ENCODE measurements at places on chromosomes 16 and 17.

DNA sequence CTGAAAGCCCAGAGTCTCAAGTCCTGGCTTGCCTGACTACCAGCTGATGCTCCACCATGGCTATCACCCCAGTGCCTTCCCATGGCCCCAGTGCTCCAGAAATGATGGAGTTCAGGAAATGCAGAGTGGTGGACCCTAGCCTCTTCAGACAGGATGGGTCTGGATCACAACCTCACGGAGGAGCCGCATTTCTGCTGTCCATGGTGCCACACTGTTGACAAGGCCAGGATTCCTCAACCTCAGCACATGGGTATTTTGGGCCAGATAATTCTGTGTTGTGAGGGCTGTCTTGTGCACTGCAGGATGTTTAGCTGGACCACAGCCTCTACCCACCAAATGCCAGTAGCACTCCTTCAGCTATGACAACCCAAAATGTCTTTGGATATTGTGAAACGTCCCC, 6.7 kb upstream of the CRHR1 start:
- DNase-seq, result no peak

- no peak for DNase-seq
Observed at GRCh38 chr17:55124730-55125360, 139.9 kb upstream of the HLF start.

DNA sequence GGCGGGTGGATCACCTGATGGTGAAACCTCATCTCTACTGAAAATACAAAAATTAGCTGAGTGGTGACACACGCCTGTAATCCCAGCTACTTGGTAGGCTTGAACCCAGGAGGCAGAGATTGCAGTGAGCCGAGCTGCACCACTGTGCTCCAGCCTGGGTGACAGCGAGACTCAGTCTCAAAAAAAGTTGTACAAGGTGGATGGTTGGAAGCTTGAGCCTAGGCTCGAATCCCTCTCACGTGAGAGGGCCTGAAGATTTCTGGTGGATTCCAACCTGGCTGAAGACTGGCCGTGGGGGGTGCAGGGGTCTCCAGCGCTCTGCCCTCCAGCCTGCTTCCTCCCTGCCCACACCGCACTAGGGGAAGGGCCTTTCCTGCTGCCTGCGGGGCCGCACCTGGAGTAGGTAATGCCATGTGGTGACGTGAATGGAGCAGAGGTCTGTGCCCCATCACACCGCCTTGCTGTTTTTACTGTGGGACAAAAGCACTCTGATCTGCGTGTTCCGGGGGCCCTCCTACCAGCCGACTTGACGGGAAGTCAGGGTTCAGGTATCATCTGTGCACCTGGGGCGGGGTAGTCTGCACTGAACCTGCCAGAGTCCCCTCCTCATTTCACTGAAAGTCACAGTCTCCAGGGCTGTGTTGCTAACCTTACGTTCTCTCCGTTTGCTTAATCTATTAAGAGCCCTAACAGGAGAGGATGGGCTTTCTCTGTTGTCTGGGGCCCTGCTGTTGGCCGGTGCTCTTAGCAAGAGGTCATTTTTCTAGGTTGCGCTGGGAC, 4.2 kb downstream of the RPL13 start:
- DNase-seq, result no peak

DNA sequence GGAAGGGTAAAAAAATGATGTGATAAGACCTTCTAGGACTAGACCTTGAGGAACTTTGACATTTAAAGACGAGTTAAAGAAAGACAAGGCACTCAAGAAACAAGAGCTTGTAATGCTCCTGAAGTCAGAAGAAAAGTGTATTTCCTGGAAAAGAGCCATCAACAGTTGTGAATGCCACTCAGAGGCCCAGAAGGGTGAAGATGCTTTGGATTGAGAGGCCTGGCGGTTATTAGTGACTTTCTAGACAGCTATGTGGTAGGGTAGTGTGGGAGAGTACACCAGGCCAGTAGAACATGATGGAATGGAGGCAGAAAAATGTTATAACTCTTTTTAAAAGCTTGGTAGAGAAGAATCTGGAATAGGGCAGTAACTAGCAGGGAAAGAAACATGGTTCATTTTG, 34.1 kb upstream of the ANKFN1 start:
- no peak for DNase-seq

- DNase-seq, result no peak
Observed at GRCh38 chr17:77854759-77855745, 103.5 kb upstream of the TNRC6C start.

DNA sequence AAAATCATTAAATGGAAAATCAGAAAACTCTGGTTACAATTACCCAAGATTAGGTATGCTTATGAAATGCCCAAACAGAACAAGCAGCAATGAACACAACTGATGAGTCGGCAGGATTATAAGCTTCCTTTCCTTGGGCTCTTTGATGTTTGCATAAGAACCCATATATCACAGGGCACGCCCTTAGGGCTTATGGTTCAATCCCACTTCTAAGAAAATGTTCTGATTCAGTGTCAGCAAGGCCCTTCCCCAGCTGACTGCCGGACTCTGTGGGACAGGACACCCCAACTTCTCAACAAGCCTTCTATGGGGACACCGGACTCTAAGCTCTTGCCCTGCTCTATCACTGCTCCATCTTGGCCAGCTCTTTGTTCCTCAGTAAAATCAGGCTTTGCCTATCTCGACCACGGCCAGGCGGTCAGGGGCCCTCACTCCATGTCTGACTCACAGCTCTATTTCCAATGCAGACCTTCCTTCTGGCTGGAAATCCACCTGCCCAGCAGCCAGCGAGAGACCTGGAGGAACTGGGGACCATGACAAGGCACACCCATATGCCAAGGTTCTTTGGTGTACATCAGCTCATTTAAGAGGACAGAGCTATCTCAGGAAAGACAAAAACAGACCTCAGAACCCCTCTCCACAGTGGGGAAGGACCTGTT, 26.8 kb downstream of the LITAFD start:
- DNase-seq, result no peak

DNA sequence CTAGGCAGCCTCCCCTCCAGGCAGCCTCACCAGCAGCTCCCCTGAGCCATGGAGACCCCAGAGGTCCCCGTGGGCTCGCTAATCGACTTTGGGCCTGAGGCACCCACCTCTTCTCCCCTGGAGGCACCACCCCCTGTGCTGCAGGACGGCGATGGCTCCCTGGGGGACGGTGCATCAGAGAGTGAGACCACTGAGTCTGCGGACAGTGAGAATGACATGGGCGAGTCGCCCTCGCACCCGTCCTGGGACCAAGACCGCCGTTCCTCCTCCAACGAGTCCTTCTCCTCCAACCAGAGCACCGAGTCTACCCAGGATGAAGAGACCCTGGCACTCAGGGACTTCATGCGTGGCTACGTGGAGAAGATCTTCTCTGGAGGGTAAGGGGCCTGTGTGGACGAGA, 39.4 kb downstream of the KIAA0513 start:
- DNase-seq, result no peak

DNA sequence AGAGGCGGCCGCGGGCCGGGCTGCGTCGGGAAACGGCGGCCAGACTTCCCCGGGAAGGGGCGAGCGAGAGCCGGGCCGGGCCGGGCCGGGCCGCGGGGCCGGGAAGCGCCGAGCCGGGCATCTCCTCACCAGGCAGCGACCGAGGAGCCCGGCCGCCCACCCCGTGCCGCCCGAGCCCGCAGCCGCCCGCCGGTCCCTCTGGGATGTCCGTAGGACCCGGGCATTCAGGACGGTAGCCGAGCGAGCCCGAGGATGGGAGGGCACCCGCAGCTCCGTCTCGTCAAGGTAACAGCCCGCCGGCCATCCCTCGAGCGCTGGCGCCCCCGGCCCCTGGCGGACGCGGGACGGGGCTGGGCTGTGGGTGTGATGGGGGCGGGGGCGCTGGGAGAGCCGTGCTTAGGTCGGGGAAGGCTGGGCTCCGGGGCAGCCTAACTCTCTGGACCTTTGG, at the start of gene CRHR1:
Gene CRHR1, plus strand, starts transcription at position 28 of the 448 bp plus-strand sequence. Its CDS starts 225 bp downstream, at position 253.
- no peak for DNase-seq

- DNase-seq, result peak; percentile 88
Observed at GRCh38 chr16:65117811-65118448, 3.9 kb downstream of the CDH11 start.

DNA sequence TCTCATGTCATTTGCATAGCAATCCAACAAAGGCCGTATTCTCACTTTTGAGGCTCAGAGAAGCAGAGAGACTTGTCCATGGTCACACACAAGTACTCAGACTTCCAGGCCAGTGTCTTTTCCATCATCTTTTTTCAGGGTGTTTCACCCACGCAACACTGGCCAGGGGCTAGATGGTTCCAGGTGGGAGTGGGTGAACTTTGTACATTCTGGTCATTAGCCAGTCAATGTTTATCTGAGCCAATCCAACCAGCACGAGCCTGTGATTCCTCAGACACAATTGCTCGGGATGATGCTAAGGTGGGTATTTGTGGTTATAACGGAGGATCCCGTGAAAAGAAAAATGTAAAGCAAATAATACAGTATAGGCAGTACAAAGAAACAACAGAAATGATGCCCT, 56.3 kb downstream of the ZFHX3 start:
- no peak for DNase-seq

GRCh38 chr17:12459736-12460135, 206.0 kb upstream of the MYOCD start:
- peak; percentile 15 for DNase-seq

DNA sequence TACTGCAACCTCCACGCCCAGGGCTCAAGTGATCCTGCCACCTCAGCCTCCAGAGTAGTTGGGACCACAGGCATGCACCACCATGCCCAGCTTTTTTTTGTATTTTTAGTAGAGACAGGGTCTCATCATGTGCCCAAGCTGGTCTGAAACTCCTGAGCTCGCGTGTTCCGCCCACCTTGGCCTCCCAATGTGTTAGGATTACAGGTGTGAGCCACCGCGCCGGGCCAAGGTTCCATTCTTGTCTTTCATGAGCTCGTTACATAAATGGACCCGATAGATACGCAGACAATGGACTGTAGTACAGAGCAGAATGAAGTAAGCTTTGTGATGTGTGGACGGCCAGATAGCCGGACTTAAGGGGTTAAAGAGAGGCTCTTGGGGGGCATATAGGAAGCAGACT, 19.3 kb downstream of the UBN1 start:
- no peak for DNase-seq

DNA sequence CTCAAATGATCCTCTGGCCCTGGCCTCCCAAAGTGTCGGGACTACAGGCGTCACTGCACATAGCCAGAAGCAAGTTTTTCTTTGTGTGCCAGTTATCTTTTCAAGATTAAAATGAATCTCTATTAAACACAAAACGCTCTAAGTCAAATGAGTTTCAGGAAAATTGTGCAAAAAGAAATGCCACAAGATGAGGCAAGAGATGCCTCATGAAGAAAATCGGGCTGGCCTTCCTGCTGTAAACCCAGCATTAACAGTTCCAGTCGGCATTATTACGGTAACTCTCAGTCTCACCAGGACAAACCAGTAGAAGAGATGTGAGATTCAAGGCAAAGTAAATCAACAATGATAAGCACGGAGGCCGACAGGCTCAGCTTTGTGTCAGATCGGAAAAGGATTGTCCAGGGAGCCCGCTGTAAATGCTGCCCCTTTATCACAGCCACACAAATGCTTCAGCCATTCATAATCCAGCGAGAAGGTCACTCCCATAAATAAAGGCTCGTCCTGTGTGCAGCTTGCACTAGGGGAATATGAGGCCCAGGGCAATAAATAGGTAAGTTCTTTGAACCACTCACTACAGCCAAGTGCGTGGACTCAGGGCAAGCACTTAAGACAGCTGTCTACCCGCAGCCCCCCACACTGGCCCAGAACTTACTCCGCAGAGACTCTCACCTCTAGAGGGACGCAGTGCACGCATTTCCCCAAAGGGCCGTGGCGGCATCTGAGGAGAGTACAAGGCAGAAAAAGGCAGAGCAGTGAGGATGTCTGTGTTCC, 27.2 kb downstream of the NPLOC4 start:
- no peak for DNase-seq

- DNase-seq, result no peak
Observed at GRCh38 chr17:57906910-57907309, 48.3 kb downstream of the CUEDC1 start.

DNA sequence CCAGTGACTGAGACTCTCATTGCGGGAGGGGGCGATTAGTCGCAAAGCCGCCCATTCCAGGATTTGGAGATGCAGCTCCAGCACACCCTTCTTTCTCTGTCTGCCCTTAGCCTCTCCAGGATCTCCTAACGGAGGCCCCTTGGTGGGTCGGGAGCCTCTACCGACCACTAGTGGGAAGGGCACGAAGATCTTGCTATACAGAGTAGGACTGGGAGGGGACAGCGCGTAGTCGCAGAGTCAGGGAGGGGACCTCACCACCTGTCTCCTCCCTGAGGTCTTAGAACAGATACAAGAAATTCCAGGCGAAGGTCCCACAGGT, 588 bp upstream of the SMTNL2 start:
- peak; percentile 73 for DNase-seq

DNA sequence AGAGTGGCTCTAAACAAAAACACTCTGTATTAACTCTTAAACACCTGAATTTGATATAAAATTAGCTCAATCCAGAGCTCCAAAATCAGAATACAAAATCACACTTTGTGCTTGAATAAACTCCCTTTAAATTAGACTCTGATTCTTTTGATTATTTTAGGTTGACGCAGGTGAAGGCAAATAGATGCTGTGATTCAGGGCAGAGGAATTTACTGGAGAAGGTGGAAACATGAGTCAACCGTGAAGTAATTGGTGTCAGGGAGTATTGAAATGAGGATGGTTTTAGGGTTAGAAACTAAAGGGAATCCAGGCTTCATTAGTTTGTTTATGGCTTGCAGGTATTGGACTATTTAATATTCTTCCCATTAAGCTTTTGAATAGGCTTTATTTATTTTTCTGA, 37.1 kb upstream of the TEKT1 start:
- DNase-seq, result no peak

DNA sequence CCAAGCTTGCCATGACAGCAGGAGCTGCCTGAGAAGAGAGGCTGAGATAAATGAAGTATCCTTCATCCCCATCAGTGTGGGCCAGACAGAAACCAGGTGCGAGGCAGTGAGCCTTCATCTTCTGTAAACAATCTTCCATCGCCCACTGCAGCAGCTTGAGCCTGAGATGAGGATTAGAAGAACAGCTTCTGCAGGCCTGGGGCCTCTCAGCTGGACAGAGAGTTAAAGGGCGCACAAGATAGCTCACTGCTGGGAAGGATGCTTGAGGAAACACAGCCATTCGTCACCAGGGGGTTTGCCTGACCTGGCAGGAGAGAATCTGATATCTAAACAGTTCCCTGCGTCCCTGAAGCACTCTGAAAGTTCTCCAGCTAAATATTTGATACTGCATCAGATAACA, 27.1 kb downstream of the HOXB1 start:
- DNase-seq, result no peak

DNA sequence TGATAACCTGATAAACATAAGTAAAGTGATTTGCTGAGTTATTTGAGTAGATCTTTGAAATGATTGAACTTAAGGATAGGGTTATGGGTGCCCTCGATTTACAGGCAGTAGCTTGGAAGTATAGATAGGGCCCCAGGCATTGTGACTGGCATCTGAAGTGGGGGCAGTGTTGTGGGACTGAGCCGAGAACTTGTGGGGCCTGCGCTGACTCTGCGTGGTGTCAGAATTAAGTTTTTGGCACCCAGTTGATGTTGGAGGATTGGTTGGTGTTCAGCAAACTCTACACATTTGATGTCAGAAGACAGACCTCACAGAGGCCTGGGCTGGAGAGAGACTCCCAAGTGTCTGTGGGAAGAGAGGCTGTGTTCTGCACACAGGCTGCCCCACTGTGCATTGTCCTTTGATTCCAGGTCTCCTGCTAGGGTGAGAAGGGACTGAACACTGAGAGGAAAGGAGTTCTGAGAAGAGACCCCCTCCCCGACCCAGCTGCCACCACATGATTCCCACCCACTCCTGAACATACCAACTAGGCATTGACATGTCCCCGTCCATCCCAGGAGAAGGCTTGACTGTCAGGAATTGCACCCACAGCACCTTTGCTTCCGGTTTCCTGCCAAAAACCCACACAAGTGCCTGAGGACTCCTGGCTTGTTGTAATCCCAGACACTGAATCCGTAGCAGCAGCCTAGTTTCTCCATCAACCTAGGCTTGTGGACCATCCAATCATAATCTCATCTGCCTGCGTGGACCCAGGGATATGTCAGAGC, 4.5 kb downstream of the ZNF267 start:
- DNase-seq, result no peak

Measured in lung (tissue), 17 donors.